ENCODE measurements at places on chromosomes 2 and 18.

DNA sequence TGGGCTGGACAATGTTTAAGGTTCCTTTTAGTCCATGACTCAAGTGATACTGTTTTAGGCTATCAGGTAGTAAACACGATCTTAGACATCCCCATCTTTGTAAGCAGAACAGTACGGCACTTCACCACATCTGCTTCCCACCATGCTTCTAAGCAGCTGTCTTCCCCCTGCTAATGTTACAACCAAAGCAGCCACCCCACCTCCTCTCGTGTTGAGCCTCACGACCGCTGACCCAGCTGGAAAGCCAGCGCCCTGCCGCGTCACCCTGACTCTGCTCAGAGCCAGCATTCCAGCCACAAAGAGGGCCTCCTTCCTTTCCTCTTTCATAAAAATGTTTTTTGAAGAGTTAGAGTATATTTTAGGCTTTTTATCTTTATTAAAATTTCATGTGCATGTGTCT is 9.4 kb downstream of the MTERF4 start:
- DNase-seq: no peak

- no peak for DNase-seq
Measured at GRCh38 chr2:191360918-191361317, 115.7 kb downstream of the MYO1B start.

GRCh38 chr2:148999451-148999921 is 39.0 kb upstream of the LYPD6B start:
- DNase-seq: no peak

DNA sequence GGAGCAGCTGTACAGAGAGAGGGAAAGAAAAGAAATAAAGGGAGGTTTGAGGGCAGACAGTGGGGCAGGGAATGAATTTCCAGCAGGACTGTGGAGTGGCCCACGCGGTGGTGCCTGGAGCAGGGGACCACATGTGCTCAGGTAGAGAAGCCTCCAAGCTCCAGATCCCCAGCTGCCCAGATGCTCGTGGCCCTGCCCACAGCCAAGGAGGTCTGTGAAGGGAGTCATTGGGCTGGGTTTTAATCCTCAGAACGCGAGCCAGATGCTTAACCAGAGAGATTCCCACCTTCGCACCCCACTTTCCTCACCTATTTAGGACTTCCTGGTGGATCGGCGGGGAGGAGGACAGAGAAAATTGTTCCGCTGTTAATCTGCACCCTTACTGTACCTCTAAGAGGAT is 369.4 kb downstream of the PARD3B start:
- DNase-seq: no peak

- peak; percentile 42 for DNase-seq
Measured at GRCh38 chr2:200585730-200586643, at the start of gene AOX1. TSS of gene AOX1 (plus strand) at chr2:200586014. CDS start at chr2:200586109, 95 bp downstream.

- DNase-seq: no peak
Measured at GRCh38 chr2:30172627-30173026, 25.8 kb downstream of the YPEL5 start.

GRCh38 chr2:211093743-211094303 is 537.4 kb downstream of the CPS1 start:
- peak; percentile 17 for DNase-seq

GRCh38 chr2:43178602-43179542 is 47.5 kb downstream of the ZFP36L2 start:
- peak; percentile 94 for DNase-seq

DNA sequence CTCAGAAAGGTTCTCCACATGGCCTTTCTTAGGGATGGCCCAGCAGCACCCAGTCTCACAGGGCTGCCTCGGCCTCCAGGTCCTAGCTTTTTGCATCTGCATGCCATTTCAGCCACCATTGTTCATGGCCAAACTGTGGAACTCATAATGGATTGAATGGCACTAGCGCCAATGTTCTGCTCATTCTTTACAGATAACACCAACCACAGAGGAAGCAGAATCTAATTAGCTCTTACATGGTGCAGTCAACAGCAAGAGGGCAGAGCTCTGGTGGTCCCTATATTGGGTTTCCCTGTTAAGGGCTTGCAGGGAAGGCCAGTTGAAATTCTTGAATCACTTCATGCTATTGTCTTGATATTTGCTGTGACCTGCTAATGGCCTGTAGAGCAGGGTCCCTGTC is 45.6 kb downstream of the ARL4C start:
- no peak for DNase-seq

DNA sequence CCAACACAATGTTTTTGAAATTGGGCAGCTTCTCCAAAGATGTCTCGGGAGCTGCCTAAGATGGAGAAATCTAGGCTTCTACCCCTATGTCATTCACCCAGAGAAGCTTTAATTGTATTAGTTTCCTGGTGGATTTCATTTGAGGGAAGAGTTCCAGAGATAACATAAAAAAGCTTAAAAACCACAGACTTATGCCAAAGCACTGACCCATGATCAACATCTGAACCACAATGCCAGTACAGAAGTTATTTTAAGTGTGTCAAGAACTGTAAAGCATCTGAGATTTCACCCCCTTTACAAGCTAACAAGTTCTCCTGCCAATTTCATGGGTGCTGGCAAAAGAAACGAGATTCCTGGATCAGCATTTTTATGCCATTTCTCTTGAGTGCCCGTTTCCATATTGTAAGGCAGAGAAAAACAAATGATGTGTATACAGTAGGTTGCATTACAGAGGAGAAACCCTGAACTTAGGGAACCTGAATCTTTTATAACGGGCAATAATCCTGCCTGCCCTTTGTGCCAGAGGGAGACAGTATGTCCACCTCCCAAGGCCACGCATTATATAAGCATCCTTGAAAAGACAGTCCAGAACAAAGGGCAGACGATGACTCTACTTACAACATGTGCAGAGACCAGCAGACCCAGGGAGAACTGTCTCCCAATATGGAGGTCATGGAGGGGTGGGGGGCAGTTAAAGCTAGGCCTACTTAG is 44.1 kb downstream of the MREG start:
- no peak for DNase-seq
